ENCODE measurements at places on chromosomes 7 and 10.

DNA sequence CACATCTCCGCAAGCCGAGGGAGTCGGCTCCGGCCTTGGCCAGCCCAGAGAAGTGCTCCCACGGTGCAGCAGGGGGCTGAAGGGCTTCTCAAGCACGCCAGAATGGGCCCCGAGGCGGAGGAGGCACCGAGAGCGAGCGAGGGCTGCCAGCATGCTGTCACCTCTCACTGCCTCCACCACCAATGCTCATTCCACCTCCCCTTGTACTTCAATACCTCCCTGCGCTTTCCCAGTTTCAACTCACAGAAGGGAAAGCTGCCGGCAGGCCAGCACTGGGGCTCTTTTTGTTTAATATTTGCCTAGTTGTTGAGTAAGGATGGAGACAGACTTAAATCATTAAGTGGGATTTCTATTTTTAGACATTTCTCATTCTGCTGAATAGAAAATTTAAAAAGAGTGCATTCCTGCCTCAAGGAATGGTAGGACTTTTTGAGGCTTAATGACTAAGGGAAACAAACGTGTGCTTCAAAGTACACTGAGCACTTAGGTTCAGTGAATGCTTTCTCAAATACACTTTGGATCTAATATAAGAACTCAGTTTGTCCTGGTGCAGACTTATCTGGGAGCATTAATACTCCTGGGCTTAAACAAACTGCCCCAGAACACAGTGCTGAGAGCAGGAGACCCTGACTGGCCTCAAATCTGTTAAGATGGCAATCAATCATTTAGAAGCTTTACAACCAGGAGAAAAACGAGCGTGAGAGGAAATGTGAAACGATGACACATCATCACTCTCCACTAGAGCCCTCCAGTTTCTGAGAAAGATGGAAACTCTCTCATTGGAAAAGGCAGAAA, 131.2 kb downstream of the RALA start:
- no peak overlapping the region for H3K4me3 ChIP-seq
- peaks cover 4% of the 10 kb centered on the region for H3K36me3 ChIP-seq
- no peaks in the 10 kb centered on the region for H3K27me3 ChIP-seq
- peak; percentile 47 for DNase-seq
- peak overlapping the region; percentile 52 for H3K27ac ChIP-seq
- peaks cover 10% of the 10 kb centered on the region for H3K4me1 ChIP-seq

DNA sequence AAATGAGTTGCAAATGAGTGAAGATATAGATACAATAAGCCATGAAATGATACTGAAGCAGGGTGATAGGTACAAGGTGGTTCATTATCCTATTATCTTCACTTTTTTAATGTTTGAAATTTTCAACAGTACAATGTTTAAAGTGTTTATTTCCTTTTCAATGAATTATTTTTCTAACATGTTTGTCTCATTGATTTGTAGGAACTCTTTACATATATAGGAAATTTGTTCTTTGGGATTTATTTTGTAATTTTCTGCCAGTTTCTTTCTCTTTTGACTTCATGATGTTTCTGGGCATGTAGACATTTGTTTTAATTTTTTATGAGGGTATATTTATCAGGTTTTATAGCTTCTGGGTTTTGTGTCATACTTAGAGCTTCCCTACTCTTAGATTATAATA, 108.9 kb downstream of the EXOC4 start:
- no peak overlapping the region for H3K4me3 ChIP-seq
- DNase-seq: no peak
- H3K36me3 ChIP-seq: 0 out of 2 replicates have a peak, but pooled peaks cover 2% of the 10 kb centered on the region
- no peaks in the 10 kb centered on the region for H3K27me3 ChIP-seq
- H3K4me1 ChIP-seq: peaks cover 27% of the 10 kb centered on the region
- H3K27ac ChIP-seq: no peak overlapping the region

DNA sequence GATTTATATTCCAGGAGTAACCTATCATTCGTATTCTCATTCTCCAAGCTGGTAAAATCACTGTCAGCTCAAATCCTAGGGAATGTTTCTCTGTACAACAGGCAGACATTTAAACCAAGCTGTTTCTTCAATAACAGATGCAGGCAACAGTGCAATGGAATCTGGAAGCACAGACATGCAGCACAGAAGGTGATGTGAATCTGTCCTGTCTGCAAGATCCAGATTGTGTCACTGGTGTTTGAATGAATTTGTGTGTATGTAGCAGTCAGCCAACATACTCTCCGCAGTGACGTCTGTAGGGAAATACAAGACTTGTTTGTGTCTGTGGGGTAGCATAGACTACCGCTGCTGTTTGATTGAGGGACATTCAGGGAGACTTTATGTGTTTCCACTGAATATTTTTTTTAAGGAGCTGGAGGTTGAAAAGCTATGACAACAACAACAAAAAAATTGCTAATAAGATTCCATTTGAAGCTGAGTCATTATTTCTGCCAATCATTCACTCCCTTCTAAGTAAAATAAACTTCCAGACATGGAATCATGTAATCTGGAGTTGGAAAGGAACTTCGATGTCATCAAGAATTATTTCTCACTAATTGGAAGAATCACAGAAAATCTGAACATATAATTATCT, 122.9 kb upstream of the MYO3A start:
- DNase-seq: no peak
- no peak overlapping the region for H3K27ac ChIP-seq
- H3K27me3 ChIP-seq: no peaks in the 10 kb centered on the region

DNA sequence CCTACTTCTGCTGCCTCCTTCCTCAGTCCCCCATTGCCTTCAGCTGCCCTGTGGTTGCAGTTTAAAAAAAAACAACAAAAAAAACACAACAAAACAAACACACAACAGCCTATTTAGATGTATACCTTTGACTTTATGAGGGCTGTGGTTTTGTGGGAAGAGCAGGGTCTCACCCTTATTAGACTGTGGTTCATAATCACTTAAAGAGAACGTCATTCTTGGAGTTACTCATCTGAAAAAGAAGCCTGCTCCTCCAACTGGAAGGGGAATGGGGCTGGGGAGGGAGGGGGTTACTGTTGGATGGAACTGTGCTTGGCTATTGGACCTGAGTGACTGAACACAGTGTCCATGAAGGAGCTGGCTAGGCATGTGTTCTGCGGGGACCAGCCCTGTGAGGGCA, 48.1 kb downstream of the SDK1 start:
- H3K4me1 ChIP-seq: no peaks in the 10 kb centered on the region
- no peaks in the 10 kb centered on the region for H3K27me3 ChIP-seq
- H3K36me3 ChIP-seq: no peaks in the 10 kb centered on the region
- DNase-seq: no peak

GRCh38 chr10:12719365-12719764, 282.1 kb downstream of the CCDC3 start:
- H3K27ac ChIP-seq: no peak overlapping the region
- H3K36me3 ChIP-seq: no peaks in the 10 kb centered on the region
- DNase-seq: no peak
- H3K4me1 ChIP-seq: 0 out of 2 replicates have a peak, but pooled peaks cover under 1% of the 10 kb centered on the region
- H3K4me3 ChIP-seq: no peak overlapping the region

- no peak overlapping the region for H3K4me3 ChIP-seq
- H3K36me3 ChIP-seq: no peaks in the 10 kb centered on the region
- DNase-seq: no peak
- H3K27ac ChIP-seq: no peak overlapping the region
- peaks cover 6% of the 10 kb centered on the region for H3K4me1 ChIP-seq
- H3K27me3 ChIP-seq: no peaks in the 10 kb centered on the region
Observed at GRCh38 chr7:36591636-36592035, 132.7 kb downstream of the AOAH start.

- no peaks in the 10 kb centered on the region for H3K27me3 ChIP-seq
- H3K36me3 ChIP-seq: no peaks in the 10 kb centered on the region
- no peak for DNase-seq
- no peak overlapping the region for H3K4me3 ChIP-seq
- no peak overlapping the region for H3K27ac ChIP-seq
Observed at GRCh38 chr10:124676416-124677062, 67.6 kb downstream of the FAM53B start.

DNA sequence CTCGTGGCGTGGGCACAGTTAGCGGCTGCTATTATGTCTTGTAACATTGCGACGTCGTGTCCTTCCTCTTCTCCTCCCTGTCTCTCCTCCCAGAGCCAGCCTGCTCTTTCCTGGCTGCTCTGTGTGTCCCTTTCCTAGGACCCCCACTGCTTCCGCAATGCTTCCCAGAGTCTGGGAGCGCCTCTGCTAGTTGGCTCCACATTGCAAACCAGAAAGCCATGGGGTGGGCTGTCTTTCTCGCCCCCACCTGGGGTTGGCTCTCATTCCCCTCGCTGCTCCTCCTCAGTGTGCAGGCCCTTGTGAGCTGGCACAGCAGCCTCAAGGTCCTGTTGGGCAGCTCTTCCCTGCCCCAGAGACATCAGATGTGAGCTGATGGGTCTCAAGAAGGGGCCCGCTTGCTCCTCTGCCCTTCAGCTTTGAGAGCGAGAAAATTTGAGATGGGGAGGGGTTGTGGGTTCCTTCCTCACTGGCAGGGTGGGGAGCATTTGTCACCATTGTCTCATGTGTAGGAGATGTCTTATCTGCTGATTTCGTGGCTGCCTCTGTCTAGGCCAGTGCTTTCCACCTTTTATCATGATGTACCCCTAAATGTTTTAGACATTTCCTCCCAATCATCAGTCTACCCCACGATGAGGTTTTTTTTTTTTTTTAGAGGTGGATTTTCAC, 3.3 kb downstream of the ADAMTS14 start:
- H3K27me3 ChIP-seq: peaks cover 24% of the 10 kb centered on the region
- DNase-seq: no peak
- H3K27ac ChIP-seq: no peak overlapping the region
- no peak overlapping the region for H3K4me3 ChIP-seq
- H3K4me1 ChIP-seq: peaks cover 5% of the 10 kb centered on the region

- no peaks in the 10 kb centered on the region for H3K27me3 ChIP-seq
- H3K4me3 ChIP-seq: no peak overlapping the region
- 0 out of 2 replicates have a peak, but pooled peaks cover under 1% of the 10 kb centered on the region for H3K4me1 ChIP-seq
- no peak for DNase-seq
- no peaks in the 10 kb centered on the region for H3K36me3 ChIP-seq
Observed at GRCh38 chr10:484925-485661, 204.4 kb downstream of the DIP2C start.

DNA sequence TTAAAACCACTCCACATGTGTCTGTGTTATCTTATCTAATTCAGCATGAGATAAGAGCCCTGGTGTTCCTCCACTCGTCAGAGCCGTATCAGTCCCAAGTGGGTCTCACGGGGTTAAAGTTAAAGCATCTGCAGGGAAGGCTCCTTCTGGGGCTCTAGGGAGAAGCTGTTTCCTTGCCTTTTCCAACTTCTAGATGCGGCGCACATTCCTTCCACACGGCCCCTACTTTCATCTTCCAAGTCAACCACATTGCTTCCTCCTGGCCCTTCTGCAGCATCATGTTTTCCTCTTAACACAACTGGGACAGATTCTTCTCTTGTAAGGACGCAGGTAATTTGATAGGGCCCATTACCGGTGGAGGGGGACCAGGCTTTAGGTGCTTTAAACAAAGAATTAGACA, 620.1 kb upstream of the DPP6 start:
- peak; percentile 37 for DNase-seq
- H3K36me3 ChIP-seq: peaks cover 12% of the 10 kb centered on the region
- H3K27me3 ChIP-seq: no peaks in the 10 kb centered on the region
- no peaks in the 10 kb centered on the region for H3K4me1 ChIP-seq
- no peak overlapping the region for H3K27ac ChIP-seq

GRCh38 chr10:58269782-58270290, 874 bp downstream of the CISD1 start:
- no peaks in the 10 kb centered on the region for H3K36me3 ChIP-seq
- no peaks in the 10 kb centered on the region for H3K27me3 ChIP-seq
- no peak for DNase-seq
- peak overlapping the region; percentile 83 for H3K27ac ChIP-seq

- peak; percentile 42 for DNase-seq
- H3K27me3 ChIP-seq: peaks cover 12% of the 10 kb centered on the region
- H3K4me1 ChIP-seq: peaks cover 13% of the 10 kb centered on the region
- no peak overlapping the region for H3K4me3 ChIP-seq
- no peak overlapping the region for H3K27ac ChIP-seq
- H3K36me3 ChIP-seq: no peaks in the 10 kb centered on the region
Observed at GRCh38 chr10:25082276-25083204, 66.1 kb downstream of the THNSL1 start.
